Small intestine (tissue), 16 donors: ENCODE measurements at places on chromosomes 1 and 21. TPM values are rescaled to one million over a fixed set of nuclear protein-coding genes. Genes with fewer than 3 reads are reported as not detected.
A peak's percentile ranks its signal among the peaks of the same experiment; 100 is the strongest.

- DNase-seq: no peak
These were observed 230.7 kb upstream of the FGGY start for GRCh38 chr1:59066236-59066635.

DNA sequence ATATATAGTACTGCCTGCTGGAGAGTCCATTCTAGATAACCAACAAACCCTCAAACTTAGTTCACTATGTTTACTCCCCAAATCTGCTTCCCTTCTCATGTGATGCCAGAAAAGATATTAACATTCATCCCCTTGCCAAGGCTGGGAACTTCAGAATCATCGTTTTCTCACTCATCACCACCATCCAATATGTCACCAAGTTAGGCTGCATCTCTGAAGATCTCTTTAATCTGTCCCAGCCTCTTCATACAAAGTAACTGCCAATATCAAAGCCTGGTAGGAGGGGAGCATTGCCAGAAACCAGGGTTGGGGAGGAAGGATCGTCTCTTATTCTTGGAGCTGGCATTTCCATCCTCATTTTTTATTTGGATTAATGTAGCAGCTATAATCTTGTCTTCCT lies 71.6 kb downstream of the XCL2 start:
- DNase-seq: no peak

GRCh38 chr1:102163799-102164198 lies 167.1 kb upstream of the OLFM3 start:
- DNase-seq: no peak

DNA sequence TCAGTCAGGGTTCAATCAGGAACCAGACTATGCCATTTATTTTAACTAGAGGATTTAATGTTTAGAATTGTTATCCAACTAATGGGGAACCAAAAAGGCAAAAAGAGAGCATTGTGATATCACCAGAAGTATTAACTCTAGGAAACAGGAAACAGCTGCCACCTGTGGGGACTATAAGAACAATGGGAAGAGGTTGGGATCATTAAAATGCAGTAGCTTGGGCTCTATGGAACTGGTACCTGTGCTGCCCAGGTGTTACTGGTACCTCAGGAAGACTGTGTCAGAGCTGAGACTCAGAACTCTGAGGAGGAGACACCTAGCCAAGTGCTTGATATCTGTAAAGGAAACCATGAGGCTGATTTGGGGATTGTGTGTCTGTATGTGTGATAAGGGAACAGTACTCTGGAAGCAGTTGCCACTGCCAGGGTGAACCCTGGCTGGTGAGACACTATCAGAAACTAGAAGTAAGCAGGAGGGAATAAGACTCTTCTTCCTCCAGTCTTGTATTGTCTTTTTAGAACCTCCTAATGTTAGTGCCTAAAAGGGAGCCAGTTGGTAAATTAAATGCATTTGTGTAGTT lies 49.4 kb downstream of the MAN1A2 start:
- no peak for DNase-seq

GRCh38 chr1:25781130-25781433 lies 18.9 kb upstream of the SELENON start:
- DNase-seq: no peak

DNA sequence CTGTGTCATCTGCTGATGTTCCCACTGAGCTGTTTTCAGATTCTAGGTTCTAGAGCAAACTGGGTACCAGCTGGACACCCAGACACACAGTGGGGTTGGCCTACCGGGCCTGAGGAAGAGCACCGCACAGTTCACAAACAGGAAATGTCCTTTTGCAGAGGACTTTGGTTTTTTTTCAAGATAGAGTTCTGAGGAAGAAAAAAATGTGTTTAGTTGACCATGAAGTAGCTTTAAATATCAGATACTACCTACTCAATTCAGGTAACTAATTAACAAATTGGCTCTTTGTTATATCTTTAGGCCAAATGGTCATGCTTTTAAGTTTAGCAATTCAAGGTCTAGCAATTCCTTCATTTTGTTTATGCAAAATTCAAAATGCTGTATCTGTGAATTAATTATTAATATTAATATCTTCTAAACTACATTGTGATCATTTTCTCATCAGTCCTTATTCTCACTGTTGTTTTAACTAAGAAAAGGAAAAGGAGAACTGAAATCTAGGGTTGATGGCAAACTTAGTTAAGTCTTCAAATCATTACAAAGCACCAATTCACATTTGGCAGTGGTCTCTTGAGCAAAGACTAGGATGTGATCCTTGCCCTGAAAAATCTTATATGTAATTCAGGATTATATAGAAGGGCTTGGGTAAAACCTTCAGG lies 17.2 kb upstream of the NCF2 start:
- DNase-seq: no peak

DNA sequence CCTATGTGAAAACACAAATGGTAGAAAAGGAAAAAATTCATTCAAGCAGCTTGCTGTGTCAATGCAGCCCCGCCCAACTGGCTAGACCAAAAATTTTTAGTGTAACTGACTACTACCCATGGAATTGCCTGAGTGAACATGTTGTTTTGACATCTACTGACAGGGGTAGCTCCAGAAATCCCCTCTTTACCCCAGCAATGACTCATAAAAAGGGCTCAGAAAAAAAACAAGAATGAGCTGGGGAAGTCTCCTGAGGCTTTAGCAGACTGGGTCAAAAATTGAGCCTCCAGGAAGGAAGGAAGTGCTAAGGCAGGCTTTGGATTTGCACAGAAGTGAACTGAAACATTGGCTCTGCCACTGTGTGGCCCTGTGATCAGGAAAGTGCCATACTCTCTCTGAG lies 24.4 kb upstream of the FGGY start:
- DNase-seq: no peak

- no peak for DNase-seq
These were observed 78.7 kb downstream of the FGGY start for GRCh38 chr1:59375321-59376220.

GRCh38 chr21:36759348-36760083 lies 60.6 kb downstream of the SIM2 start:
- no peak for DNase-seq

DNA sequence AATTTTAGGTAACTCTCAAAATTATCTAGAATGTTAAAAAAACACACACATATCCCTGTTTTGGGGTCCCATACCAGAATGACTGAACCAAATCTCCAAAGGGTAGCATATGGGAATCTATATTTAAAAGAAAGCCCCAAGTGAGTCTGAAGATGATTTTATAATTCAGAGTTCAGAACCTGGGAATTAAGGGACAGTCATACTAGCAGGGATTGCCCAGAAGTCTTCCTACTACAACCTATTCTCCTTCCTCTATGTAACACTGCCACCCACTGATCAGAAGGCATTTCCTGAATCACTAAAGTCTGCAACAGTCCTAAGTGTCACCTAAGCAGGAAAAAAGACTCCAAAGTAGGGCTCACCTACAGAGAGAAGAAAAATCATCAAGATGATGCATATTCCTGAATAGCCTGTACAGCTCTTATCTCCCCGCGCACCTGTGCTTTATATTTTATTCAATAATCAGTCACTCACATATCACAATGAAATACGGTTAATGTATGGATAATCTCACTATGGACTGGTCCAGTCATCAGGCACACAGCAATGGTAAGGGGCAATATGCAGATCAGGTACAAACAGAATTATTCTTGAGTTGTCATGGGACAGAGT lies 4.9 kb downstream of the RGS1 start:
- DNase-seq: peak; percentile 39

- peak; percentile 38 for DNase-seq
These were observed 167.5 kb downstream of the ZNF281 start for GRCh38 chr1:200242110-200243041.

GRCh38 chr1:230456478-230456877 lies 30.3 kb upstream of the PGBD5 start:
- no peak for DNase-seq

DNA sequence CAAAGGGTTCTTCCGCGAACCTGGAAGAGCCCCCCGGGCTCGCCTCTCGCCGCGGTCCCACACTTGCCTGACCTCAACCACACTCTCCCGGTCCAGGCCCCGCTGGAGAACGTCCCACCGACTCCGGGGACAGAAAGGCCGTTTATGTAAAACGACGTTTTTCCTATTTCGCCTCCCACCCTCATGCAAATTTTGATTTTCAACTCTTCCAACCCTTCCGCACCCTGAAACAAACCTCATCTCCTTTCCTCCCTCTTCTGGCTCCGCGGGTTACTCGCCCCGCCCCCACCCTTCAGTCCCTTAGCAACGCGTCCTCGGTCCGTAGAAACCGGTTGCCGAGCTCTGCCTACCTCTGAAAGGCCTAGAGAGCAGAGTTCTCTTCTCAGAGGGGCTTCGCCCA lies at the start of gene C1orf141:
Gene C1orf141 (minus strand): TSS at position 276 of the 400 bp plus-strand sequence. CDS start 7,730 bp downstream, outside the sequence.
- no peak for DNase-seq

DNA sequence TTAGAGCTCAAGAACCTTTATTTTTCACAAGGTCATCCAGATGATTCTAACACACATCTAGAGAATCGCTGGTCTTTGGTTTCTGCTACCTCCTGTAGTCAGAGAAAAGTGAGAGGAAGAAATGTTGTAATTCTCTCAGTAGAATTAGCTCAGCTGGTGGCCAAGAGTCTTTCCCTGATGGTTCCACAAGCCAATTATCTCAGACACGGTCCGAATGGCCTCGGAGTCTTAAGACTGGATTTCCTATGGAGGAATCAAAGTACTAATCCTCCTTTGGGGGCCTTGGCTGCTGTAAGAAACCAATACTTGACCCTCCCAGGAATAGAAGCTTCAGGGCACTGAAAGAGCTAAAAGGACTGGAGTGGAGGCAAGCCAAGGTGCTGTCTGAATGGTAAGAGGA lies 1.8 kb downstream of the TMEM81 start:
- no peak for DNase-seq

- DNase-seq: no peak
These were observed 375.3 kb downstream of the DUSP10 start for GRCh38 chr1:221366495-221367110.

- no peak for DNase-seq
These were observed 388.5 kb downstream of the PCP4 start for GRCh38 chr21:40255518-40256444.

- no peak for DNase-seq
These were observed 499 bp upstream of the TRAF5 start for GRCh38 chr1:211326140-211326527.

- DNase-seq: no peak
These were observed 19.4 kb upstream of the GNG5 start for GRCh38 chr1:84525779-84526178.

- DNase-seq: peak; percentile 80
These were observed 72.9 kb downstream of the RPS6KA1 start for GRCh38 chr1:26602378-26602959.

DNA sequence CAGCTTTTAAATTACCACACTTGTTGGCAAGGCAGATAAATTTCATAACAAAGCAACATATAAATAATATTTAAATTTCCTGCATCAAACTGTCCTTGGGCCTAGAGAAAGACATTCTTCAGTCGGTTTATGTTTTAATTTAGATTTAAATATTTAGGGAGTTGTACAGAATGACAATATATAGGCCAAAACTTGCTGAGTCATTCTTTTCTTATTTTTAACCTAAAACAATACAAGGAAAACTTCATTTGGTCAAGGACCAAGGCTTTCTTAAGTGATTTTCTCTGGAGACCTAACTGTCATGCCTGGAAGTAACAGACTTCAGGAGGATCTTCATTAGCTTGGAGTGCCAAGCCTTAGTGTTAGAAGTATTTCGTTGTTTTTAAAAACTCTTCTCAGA lies 5.6 kb downstream of the MAP10 start:
- DNase-seq: no peak

DNA sequence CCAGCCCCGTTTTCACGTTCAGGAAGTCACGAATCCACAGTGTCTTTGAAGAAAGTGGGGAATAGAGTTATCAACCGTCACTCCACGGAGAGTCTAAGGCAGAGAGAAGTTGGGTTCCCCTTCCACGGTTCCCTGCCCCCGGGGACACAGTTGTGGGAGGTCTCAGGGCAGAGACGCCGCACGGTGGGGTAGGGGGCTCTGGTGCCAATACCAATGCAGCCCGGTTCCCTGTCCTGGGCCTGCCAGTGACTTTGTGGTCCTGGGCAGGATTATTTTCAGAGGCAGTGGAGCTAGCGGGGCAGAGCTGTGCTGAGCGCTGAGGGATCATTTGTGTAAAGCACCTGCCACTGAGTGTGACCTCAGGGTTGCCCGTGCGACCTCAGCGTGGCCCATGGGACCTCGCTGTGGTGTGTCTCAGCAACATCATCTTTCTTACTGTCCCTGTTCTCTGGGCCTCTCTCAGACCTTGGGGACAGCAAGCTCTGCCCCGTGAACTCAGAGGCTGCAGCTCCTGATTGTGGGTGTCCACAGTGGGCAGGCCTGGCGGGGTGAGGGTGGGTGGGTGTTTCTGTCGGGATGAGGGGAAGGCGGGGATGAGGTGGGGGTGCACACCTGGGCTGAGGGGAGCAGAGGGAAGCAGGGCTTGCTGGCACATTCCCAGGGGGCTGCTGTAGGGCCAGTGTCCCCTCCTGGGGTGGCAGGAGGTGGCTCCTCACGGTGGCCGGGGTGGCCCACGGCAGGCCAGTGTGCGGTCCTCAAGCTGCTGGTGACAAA lies 65.2 kb downstream of the AGPAT3 start:
- no peak for DNase-seq

- DNase-seq: no peak
These were observed 169.9 kb downstream of the BRINP2 start for GRCh38 chr1:177340601-177341067.

DNA sequence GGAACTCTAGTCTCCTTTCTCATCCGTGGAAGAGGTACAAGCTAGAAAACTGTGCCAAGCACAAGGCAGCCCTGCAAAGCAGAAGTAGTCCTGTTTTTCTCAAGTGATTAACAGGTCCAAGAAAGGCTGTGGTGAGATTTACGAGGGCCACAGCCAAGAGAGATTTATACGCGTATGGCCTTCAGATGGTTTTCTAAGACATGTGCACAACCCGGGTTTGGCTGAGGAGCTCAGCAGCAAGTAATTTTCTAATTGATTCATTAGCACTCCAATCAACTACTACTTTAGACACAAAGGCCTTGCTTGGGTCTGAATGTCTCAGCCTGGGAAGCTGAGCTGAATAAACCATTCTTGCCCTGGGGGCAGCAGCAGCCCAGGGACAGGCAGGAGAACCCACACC lies 55.8 kb downstream of the SSBP3 start:
- DNase-seq: no peak

The GPR157 gene
- polyA plus RNA-seq: 35.2 TPM

The NEXN gene
- polyA plus RNA-seq: 11.8 TPM

The NIBAN1 gene
- 1.1 TPM for polyA plus RNA-seq

The CEP170 gene
- 3.0 TPM for polyA plus RNA-seq

The NFASC gene
- 4.7 TPM for polyA plus RNA-seq

The GABPB2 gene
- polyA plus RNA-seq: 12.6 TPM

The TMIGD3 gene
- polyA plus RNA-seq: 6.2 TPM

The FBXO28 gene
- 8.9 TPM for polyA plus RNA-seq

The AK4 gene
- polyA plus RNA-seq: 2.4 TPM

The RPE65 gene
- polyA plus RNA-seq: not detected
